ENCODE measurements at places on chromosomes 4 and X.

DNA sequence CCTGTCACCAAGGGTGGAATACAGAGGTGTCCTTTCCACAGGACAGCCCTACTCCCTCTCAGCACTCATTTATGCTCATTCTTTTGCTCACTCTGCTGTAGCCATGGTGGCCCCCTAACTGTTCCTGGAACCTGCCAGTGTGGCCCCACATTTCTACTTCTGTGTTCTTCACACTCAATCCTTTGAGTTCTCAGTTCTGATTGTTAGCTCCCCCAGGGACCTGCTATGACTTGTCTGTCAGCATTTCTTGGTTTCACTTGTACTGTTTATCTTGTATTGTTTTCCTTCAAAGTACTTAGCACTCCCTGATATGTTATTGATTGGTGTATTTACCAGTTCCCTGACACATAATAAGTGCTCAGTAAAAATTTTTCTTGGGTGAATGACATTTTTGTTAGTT, 14.9 kb downstream of the VBP1 start:
- DNase-seq, result no peak

DNA sequence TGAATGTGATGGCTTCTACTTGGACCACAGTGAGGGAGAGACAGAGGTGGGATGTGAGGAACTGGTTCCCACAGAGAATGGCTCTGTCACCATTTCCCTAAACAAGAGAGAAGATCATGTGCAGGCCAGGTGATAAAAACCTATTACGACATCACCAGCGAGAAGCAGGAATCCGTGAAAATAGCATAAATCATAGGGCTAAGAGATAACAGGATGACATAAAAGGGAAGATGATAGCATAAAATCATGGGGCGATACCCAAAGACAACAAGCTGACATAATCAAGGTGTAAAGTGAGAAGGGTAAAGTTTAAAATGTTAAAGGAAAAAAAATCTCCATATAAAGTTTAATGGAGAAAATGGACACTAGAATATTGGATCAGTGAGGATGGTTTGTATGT, 205.5 kb upstream of the SLIT2 start:
- DNase-seq, result no peak

DNA sequence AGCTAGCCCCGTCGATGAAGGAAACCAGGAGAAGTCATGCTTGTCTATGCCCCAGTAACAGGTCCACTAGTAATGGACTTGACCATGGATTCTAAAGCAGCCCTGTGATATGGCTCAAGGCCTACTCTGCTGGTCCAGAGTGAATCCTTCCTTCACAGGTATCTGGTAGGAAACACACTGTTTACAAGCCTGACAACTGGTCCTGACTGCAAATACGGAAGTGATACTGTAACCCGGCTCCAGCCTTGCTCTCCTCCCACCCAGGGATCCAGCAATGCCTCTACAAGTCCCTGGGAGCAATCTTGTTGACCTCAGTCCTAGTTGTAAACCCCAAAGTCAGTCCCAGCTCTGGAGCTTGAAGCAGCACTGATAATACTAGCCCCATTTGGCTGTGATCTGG, 239.2 kb upstream of the GRID2 start:
- DNase-seq, result no peak

- DNase-seq, result no peak
These were observed 322.5 kb downstream of the HS3ST1 start for GRCh38 chr4:11106190-11106589.

DNA sequence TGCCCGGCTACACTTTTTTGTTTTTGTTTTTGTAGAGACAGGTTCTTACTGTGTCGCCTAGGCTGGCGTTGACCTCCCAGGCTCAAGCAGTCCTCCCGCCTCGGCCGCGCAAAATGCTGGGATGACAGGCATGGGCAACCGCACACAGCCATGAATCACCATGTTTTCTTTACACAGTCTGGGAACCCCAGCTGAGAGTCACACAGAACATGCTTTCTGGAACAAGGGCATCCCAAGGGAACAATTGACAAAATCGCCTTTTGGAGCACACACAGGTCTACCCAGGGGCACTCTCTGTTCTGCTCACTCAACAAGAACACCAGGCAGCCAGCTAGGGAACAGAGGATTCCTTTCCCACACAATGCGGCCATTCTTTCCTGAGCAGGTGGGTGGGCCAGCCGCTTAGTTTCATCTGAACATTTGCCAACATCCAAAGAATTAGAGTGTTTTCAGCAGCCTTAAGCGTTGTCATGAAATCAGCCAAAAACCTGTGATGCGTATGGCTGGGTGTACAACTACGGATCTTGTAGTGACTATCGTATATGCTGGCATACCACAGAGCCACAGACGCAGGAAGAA, 15.7 kb downstream of the PRKX start:
- DNase-seq, result no peak

DNA sequence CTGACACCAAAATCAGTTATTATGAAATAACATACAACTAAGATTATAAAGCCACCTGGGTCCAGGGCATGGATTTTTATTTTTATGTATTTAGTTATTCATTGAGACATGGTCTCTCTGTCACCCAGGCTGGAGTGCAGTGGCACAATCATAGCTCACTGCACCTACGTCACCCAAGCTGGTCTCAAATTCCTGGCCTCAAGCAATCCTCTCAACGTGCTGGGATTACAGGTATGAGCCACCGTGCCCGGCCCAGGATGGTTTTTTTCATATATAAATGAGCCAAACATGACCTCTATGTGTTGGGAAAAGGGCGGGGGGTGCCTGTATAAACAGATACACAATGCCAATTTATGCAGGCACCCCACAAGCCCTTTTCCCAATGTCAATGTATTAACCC, 24.6 kb downstream of the ZNF630 start:
- no peak for DNase-seq

- DNase-seq, result no peak
These were observed 69.3 kb downstream of the TSC22D3 start for GRCh38 chrX:107706309-107706708.

DNA sequence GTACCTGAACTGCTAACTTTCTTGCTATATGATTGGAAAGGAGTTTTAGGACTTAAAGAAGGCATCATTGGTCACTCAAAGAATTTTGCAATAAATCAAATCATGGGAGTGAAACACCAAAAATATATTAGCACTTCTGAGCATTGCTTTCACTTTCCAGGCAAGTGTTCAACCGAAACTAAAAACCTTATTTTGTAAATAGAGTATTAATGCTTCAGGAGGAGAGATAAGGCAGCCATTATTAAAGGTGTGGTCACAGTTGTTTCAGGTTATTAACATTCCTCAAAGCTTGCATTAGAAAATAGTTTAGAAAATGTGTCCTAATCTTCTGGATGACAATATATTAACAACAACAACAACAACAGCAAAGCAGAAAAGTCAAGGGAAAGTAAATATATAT, 92.3 kb upstream of the TLL1 start:
- no peak for DNase-seq

DNA sequence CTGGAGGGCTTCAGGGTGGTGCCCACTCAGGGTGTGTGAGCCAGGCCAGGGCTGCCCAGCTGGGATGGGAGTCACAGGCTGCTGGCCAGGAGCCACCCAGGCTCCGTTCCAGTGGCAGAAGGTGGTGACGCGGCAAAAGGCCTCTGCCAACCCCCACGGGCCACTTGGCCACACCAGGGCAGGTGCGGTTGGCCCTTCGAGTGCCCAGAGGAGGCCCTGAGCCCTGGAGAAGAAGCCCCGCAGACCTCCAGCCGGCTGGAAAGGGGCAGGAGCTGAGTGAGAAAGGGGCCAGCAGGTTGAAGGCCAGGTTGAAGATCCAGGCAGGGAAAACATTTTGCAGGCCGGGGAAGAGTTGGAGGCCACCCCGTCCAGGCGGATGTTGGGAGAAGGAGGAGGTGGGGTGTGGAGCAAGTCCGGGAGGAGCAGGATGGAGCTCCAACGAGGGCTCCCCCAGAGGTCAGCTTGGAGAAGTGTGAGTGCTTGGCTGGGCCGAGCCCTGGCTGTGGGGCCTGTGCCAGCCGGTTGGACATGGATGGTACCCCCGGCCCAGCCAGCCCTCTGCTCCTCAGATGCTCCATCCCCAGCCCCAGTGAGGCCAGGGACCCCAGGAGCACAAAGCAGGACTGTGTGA, 2.8 kb upstream of the CPLX1 start:
- DNase-seq, result no peak

DNA sequence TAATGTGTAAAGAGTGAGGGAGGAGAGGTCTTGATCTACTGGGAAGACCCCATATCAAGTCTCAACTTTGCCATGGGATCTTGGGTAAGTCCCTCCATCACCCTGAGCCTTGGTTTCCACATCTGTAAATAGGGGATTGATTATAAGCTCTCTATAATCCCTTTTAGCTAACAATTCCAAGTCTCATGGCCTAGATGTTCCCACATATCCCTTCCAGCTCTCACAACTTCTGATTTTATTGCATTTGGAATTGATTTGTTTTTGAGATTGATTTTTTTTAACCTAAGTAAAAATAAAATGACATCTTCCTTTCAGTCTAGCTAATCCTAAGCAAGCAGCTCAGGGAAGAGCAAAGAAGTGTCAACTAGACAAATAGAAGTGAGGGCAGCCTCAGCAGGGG, 29.8 kb downstream of the SMIM20 start:
- no peak for DNase-seq

DNA sequence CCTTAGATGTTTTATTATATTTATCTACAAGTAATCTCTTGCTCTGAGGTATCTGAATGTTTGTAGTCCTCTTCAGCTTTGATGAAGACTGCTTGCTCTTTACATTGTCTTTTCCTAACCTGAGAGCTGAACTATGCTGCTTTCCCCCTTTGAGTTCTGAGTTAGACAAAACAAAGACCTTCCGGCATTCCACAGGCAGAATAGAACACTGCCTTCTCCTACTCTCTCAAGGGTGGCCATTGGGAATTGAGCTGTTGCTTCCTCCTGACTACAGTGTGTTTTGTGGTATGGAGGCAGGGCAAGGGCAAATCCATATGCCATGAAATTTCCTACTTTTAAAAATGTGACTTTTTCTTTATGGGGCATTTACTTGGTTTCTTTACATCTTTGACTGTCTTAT, 841.0 kb downstream of the FAM133A start:
- DNase-seq, result no peak

DNA sequence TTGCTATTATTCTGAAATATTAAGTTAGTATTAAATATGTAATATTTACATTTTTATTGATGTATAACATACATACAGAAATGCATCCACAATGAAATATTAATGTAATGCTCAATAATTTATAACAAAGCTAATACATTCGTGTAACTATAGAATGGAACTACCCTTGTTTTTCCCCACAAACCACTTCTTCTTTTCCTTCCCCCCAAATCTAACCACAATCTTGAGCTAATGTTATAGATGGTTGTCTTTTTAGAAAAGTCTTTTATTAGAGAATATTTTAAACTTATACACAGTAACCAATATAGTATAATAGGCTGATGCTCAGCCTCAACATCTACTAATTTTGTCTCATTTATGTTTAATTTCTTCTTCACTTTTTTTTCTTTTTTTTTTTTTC, 4.5 kb upstream of the ZNF732 start:
- no peak for DNase-seq

- DNase-seq, result no peak
These were observed 80.2 kb downstream of the GRIA2 start for GRCh38 chr4:157300701-157301100.

DNA sequence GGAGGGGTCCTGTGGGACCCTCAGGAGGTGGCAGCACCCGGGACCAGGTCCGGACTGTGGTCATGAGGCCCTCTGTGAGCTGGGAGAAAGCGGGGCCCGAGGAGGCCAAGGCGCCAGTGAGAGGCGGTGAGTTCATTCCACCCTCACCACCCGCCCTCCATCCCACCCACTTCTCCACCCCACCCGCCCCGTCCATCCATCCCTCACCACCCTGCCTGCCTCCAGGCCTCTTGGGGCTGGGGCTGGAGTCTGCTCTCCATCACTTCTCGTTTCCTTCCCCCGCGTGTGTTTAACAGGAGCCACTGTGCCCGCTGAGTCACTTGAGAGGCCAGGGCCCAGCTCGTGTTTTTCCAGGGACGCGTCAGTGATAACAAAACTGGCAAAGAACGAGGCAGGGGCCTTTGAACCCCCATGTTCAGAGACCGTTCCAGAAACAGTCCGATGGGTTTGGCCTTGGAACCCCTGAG, 6.2 kb downstream of the SH3TC1 start:
- no peak for DNase-seq

- no peak for DNase-seq
These were observed 300.9 kb downstream of the FAM47A start for GRCh38 chrX:33831211-33831610.

GRCh38 chrX:147838465-147839131, 73.1 kb upstream of the FMR1 start:
- DNase-seq, result no peak

GRCh38 chrX:110066488-110067225, 63.7 kb downstream of the TMEM164 start:
- DNase-seq, result no peak

- DNase-seq, result no peak
These were observed 46.7 kb downstream of the FSTL5 start for GRCh38 chr4:162117051-162117450.

DNA sequence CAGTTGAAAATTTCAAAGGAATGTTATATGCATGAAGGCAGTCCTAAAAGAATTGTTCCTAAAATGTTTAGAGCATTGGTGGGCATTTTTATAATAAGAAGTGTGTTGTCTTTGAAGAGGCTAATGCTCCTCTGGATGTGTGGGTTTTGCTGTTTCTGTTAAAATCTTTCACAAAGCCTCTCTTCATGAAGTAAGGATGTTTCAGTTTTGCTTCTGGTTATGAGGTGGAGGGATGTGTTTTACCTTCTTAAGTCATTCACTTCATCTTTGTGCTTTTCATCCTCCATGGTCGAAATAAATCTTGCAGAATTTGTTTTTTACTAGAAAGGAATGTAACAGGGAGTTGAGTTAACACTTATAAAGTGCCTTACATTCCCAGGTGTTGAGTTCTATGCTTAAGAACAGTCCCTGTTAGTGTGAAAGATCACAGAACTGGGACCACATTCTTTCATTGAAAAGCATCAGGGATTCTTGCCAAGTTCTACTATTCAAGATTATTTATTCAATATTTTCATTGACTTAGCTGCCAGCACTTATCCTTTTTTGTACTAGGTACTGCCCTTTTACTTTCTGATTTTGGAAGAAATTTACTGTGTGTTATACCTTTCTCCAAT, 21.1 kb downstream of the FHIP1A start:
- no peak for DNase-seq

- no peak for DNase-seq
These were observed 128.2 kb downstream of the FRYL start for GRCh38 chr4:48651914-48652313.

- no peak for DNase-seq
These were observed 843.4 kb downstream of the FSTL5 start for GRCh38 chr4:161320377-161320776.
